Liver (tissue), 10 donors: ENCODE measurements at places on chromosomes 7 and 10. TPM values are rescaled to one million over a fixed set of nuclear protein-coding genes. Genes with fewer than 3 reads are reported as not detected.

The CACNB2 gene
- 0.65 TPM for total RNA-seq

The SPOCK2 gene
- total RNA-seq, result 0.51 TPM

The FGF8 gene
- not detected for total RNA-seq

The ODAD2 gene
- 0.84 TPM for total RNA-seq

The GCK gene
- 0.09 TPM for total RNA-seq

The MRLN gene
- not detected for total RNA-seq

The PSTK gene
- total RNA-seq, result 2.3 TPM

The SAMD9L gene
- total RNA-seq, result 4.2 TPM

The GFRA1 gene
- 53.6 TPM for total RNA-seq

The SHTN1 gene
- 3.2 TPM for total RNA-seq

The SPDYE6 gene
- total RNA-seq, result not detected

The TIMM23B gene
- total RNA-seq, result 23.1 TPM

The TBL2 gene
- total RNA-seq, result 16.5 TPM

The GIMAP7 gene
- 4.8 TPM for total RNA-seq

The TMEM168 gene
- 16.8 TPM for total RNA-seq

The ACSM6 gene
- not detected for total RNA-seq

The RBP3 gene
- total RNA-seq, result not detected

The FOXI2 gene
- under 0.01 TPM for total RNA-seq

The UFSP1 gene
- total RNA-seq, result 3.1 TPM

The IGFBP3 gene
- total RNA-seq, result 214 TPM

The SFRP5 gene
- total RNA-seq, result 3.6 TPM

The MTURN gene
- 14.4 TPM for total RNA-seq

The HTR7 gene
- total RNA-seq, result 0.17 TPM

The HHEX gene
- 34.8 TPM for total RNA-seq

The TMEM184A gene
- 11.7 TPM for total RNA-seq
